NCI-H1436 treated with DMSO at 0.1 percent for 48 hours (cell line): ENCODE measurements at places on chromosomes 11 and 22.

- DNase-seq = no peak
These were observed 2.2 kb downstream of the CRYBA4 start for GRCh38 chr22:26623984-26624383.

DNA sequence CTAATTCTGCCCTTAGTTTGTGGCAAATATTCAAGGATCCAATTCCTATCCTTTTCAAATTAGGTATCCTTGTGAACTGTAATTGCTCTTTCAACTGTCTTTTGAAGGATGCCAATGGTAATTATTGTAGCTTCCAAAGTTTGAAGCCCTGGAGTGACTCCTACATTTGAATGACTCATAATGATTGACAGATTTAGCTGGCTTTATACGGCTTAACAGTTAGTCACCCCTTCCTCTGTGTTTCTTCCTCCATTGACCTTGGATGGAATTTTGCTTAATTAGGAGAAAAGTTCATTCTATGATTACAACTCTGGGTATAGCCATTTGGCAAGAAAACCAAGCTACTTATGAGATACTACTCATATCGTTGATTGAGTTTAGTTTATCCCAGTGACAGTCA lies 639.3 kb upstream of the KIRREL3 start:
- DNase-seq = no peak

DNA sequence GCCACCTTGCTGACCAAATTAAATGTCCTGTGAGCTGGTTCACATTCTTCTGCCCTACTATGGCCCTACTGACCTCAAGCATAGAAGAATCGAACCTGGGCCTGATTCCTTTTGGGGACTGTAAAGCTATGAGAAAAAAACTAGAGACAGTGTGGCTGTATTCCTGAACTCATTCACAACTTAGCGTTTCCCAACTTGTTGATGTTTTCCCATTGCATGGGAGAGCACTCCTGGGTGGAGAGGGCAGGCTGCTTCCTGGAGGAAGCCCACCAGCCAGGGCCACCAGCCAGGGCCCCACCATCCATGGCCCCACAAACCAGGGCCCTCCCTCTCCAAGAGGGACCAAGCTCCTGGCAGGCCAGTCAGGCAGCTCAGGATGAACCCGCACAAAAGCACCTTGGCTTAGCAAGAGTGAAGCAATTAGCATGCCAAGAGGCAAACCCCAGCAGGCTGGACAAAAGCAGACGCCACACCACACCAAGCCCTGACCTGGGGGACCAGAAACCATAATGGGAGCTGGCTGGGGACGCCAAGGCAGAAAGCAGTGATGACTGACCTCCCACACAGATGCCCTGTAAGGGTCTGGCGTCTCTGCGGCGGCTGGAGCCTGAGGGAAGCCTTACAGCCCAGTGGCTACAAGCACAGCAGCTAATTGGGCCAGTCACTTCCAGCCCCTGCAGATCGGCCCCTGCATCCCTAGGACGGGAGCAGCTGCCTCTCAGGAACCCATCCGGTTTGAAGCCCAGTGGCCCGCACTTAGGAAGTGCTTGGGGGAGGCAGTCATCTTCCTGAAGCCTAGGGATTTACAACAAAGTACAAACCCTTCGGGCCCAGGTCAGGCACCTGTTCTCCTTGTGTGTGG lies 2.1 kb downstream of the CERK start:
- no peak for DNase-seq

- no peak for DNase-seq
These were observed 11.5 kb downstream of the P2RX3 start for GRCh38 chr11:57349491-57350274.

DNA sequence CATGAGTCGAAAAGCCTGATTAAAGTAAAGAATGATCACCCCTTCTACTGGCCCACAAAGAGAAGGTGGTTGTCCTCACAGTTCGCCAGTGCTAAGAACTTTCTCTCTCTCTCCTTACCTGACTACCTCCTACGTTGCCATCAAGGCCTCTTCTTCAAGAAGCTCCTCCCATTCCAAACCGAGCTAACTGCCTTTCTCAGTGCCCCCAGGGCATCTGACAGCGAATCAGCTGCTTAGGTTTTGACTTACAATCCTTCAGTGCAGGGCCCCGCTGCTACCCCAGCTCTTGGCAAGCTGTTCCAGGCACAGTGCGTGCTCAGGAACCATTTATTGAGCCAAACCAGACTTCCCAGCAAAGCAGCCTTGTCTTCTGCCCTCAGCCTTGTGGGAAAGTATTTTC lies 5.8 kb downstream of the VSTM5 start:
- no peak for DNase-seq

GRCh38 chr22:20922141-20922751 lies 5.0 kb downstream of the CRKL start:
- DNase-seq = no peak

- DNase-seq = no peak
These were observed 2.0 kb upstream of the CCDC73 start for GRCh38 chr11:32796425-32796824.

- DNase-seq = no peak
These were observed 26.6 kb upstream of the IL10RA start for GRCh38 chr11:117959438-117960149.

DNA sequence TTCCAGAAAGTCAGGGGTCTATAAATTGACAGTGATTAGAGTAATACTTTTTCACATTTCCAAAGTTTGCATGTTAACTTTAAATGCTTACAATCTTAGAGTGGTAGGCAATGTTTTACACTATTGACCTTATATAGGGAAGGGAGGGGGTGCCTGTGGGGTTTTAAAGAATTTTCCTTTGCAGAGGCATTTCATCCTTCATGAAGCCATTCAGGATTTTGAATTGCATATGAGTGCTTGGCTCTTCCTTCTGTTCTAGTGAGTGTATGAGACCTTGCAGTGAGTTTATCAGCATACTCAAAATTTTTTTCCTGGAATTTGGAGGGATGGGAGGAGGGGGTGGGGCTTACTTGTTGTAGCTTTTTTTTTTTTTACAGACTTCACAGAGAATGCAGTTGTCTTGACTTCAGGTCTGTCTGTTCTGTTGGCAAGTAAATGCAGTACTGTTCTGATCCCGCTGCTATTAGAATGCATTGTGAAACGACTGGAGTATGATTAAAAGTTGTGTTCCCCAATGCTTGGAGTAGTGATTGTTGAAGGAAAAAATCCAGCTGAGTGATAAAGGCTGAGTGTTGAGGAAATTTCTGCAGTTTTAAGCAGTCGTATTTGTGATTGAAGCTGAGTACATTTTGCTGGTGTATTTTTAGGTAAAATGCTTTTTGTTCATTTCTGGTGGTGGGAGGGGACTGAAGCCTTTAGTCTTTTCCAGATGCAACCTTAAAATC lies 5.3 kb downstream of the MALAT1 start:
- no peak for DNase-seq

DNA sequence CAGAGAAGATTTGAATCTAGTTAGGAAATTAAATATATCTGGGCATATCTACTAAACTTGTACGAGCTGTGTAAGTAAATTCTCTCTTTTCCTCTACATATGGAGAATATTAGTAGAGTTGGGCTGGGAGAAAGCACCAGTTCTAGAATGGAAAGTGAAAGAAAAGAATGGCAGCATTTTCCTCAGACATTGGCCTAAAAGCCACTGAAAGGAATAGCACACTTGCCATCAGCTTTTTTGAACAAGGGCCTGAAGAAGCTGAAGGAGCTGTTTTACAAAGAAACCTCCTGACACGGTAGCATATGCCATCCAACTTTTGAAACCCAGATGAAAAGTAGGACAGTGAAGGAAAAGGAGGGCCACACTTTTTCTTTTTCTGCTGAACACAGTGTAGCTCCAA lies 1563.7 kb upstream of the TENM4 start:
- no peak for DNase-seq

DNA sequence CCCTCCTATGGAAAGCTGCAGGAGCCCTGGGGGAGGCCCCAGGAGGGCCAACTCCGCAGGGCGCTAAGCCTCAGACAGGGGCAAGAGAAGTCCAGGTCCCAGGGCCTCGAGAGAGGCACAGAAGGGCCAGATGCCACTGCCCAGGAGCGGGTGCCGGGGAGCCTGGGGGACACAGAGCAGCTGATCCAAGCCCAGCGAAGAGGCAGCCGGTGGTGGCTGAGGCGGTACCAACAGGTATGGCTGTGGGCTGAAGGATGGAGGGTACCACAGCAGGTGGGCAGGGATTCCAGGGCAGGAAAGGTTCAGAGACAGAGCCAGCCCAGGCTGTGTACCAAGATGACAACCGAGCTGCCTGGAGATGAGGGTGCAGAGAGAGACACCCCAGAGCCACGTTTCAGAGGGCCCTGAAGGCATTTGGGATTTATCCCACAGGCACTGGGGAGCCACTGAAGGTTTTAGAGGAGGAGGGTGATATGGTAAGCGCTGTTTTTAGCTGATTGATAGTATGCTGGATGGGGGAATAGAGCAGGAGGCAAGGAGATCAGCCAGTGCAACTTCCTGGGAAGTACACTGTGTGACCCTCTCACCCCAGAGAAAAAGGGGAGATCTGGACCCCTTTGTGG lies 412 bp downstream of the C11orf86 start:
- DNase-seq = no peak

DNA sequence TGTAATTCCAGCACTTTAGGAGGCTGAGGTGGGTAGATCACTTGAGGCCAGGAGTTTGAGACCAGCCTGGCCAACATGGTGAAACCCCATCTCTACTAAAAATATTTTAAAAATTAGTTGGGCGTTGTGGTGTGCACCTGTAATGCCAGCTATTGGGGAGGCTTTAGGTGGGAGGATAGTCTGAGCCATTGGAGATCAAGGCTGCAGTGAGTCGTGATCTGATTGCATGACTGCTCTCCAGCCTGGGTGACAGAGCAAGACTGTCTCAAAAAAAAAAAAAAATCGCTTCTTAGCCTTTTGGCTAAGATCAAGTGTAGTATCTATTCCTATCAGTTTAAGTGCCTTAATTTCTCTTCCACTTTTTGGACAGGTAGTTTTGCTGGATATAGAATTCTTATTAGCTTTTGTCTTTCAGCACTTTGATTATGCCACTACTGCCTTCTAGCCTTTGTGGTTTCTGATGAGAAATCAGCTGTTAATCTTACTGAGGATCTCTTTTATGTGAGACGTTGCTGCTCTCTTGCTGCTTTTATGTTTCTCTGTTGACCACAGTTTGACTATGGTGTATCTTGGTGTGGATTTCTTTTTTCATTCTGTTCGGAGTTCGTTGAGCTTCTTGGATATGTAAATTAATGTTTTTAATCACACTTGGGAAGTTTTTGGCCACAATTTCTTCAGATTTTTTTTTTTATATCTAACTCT lies 24.7 kb downstream of the CHEK1 start:
- DNase-seq = no peak

DNA sequence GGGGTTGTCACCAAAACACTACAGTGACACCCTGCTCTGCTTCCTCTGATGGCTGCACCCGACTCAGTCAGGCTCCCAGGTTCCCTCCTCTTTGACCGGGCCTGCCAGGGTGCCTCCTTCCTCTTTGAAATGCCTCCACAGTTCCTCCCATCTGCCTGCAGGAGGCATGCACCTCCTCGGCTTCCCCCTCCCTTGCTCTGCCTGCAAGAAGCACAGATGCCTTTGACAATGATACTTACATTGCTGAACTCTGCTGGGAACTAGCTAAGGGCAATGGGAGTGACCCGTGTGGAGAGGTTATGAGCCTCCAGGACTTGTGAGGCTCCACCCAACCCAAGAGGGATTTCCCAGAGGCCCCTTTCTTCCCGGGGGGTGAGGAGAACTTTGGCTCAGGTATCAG lies 674.1 kb downstream of the OPCML start:
- no peak for DNase-seq
